ENCODE measurements at places on chromosomes 3 and 15.

- DNase-seq: no peak
Observed at GRCh38 chr15:96414875-96415274, 84.4 kb downstream of the NR2F2 start.

DNA sequence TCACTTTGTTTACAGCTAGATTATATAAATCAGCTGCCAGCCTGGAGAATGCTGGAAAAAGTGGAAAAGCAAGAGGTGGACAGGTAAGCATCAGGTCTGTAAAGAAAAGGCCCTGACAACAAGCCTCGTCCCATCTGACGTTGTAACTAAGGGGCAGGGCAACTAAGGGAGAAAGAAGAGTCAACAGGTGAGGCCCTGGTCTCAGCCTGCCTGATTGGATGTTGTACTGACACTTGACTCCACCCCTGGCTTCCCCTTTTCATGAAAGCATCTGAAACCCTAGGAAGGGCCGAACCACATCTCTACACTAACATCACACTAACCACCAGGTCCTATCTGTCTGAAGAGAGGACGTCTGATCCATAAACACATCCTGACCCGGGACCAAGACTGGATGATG is 357.6 kb upstream of the CFAP20DC start:
- no peak for DNase-seq

- DNase-seq: no peak
Observed at GRCh38 chr3:193593668-193594030, 641 bp downstream of the OPA1 start.

DNA sequence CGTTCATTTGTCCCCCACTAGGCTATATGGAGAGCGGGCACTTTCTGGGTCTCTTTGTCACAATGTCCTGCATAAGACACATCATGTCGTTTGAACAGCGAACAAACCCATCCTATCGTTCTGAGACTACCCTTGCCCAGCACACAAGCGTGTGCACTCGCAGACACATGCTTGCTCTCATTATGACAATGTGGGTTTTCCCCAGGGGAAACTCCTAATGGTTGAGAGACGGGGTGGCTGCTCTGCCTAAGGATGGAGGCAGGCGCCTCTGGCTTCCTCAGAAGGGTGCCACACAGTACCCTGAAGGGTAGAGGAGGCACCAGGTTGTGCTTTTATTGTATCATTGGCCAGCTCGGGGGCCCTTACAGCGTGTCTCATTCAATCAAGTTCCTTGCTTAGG is 51.0 kb upstream of the MYZAP start:
- DNase-seq: no peak

DNA sequence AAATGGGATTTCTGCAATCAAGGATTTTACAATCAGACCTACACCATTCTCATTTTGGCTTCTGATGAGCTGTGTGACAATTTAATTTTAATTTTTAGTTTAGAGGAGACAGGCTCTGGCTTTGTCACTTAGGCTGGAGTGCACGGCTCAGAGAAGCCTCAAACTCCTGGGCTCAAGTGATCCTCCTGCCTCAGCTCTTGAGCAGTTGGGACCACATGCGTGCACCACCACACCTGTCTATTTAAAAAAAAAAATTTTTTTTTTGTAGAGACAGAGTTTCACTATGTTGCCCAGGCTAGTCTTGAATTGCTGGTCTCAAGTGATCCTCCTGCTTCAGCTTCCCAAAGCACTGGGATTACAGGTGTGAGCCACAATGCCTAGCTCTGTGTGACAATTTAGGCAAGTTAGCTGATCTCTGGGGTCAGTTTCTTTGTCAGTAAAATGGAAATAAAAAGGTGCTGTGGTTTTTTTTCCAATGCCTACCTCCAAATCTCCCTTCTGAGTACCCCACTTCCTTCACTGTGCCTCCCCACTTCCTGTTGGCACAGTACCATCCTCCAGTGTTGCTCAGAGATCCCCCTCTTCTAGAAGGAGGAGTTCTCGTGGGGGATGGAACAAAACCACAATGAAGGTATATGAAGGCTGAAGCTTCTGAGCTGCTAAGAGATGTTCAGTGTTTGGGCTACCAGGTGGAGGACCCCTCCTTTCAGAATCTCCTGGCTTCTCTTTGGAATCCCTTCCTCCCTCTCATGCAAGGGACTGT is 54.1 kb upstream of the GSK3B start:
- no peak for DNase-seq

DNA sequence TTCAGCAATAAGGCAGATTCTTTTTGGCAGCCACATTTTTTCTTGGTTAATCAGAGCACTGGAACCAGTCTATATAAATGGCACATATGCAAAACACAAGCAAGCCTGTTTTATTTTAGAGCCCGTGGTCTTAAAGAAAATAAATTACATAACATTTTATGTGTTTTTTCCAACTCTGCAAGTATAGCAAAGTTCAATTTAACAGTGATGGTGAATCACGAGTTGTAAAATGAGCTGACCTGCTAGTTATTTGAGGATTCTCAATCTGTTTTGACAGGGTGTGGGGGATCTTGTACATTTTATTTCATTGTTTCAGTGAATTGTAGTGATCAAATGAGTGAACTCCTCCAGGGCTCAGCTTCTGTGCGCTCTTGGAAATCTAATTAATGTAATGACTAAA is 2.7 kb downstream of the ARHGEF26 start:
- DNase-seq: no peak

- no peak for DNase-seq
Observed at GRCh38 chr3:111252779-111253178, 181.2 kb downstream of the NECTIN3 start.

- no peak for DNase-seq
Observed at GRCh38 chr3:126896067-126896441, 86.9 kb upstream of the PLXNA1 start.

Data from neural crest cell (in vitro differentiated cells).